ENCODE measurements at places on chromosomes 13 and 19.
A peak's percentile ranks its signal among the peaks of the same experiment; 100 is the strongest.

DNA sequence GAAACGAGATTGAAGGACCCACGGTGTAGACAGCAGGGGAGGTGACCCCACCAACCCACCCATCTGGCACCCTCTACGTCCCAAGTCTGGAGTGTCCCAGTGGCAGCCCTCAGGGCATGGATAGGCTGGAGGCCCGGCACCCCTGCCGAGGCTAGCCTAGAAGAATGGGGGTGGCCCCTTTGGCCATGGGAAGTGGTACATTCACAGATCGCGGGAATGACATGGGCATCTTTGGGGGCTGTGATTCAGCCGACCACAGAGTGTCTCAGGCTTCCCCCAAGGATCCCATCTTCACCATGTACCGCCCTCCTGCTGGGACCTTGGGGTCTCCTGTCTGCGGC, 11.3 kb upstream of the MKNK2 start:
- DNase-seq: no peak

DNA sequence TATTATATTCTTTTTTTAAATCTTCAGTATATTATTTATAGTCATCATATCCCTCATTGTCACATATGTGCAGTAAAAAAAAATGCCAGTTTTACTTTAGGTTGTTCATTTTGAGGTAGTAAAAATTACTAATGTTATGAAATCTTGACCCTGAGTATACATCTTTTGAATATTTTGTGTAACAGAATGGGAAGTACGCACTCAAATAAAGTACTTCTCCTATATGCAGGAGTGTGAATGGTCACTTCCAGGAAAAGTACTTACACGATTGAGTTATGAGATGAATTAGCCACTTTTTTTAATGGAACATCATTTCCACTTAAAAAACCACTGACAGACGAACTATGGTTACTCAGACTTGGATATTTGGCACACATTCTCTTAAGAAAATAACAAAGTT, 58.5 kb downstream of the C13orf42 start:
- no peak for DNase-seq

DNA sequence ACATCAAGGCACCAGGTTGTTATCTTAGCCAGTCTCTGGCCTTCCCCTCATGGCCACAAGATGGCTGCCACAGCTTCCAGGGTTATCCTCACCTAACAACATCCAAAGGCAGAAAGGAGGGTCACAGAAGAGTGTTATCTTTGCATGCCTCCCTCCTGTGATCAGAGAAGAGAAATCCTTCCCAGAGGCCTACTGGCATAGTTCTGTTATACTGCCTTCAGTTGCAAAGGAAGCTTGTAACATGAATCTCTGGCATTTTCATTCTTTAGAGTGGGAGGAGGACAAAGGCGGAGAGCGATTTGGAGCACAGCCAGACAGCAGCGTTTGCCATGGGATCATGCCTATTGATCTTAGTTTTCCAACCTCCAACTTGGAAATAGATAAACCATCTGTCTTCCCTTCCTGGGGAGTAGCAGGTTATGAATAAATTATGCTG, 135.7 kb downstream of the DNAJC15 start:
- DNase-seq: peak; percentile 19

DNA sequence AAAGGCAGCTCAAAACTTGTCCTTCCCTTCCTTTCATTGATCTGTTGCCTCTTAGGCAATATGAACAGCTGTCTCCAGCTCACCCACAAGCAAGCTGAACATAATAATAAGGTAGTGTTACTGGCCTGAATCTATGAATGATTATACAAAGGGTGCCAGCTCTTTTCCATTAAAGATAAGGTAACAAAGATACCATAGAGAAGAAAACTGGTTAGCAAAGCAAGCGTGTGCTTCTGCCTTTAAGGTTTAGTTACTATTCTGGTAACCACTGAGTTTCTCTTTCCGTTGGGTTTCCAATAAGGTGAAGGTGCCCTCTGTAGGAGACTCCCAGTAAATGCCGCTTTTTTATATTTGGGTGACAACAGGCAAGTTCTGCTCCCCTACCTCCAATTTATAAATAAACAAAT, 12.1 kb upstream of the DACH1 start:
- DNase-seq: peak; percentile 11

DNA sequence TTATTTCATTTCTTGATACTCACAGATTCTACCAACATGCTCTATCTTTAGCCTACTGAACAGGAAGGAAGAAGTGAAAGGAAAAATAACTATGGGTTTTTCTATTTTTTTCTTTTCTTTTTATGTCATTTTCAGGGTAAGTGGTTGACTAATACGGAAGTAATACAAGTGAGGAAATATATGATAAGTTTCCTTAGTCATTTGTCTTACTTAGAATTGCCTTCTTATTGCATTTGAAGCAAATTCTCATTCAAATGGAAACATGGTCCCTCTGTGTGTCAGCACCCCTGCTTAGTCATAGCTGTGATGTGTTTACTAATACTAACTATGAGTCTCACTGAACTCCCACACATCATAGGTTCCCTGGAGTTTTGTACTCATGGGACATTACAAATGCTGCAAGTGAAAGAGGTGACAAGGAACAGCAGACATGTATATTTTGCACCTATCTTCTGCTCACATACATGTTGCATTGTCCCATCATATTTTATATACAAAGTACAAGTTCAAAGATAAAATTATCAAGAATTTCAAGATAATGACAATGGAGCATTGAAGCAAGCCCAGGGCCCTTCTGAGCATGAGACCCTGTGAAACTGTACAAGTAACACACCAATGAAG, 60.1 kb downstream of the DCT start:
- no peak for DNase-seq

GRCh38 chr13:78078168-78078567, 159.5 kb upstream of the EDNRB start:
- no peak for DNase-seq

- DNase-seq: no peak
Measured at GRCh38 chr19:8575467-8575997, 1.7 kb downstream of the MYO1F start.

GRCh38 chr19:9991425-9992191, 18.7 kb downstream of the COL5A3 start:
- no peak for DNase-seq

DNA sequence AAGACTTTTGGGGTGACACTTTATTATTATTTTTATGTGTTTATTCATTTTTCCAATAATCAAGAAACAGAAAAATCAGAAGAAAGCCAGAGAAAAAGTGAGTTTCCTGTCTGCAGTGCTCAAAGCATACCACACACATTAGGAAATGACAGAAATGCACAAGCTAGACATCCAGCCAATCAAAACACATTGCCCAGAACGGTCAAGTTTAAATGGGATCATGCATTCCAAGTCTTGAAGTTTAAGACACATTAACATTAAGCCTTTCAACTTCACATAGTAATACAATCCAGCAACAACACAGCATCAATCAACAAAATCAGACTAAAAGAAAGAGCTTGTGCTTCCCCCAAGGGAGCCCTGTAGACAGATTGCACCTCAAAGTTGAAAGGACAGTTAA, 28.7 kb upstream of the MEDAG start:
- DNase-seq: no peak

DNA sequence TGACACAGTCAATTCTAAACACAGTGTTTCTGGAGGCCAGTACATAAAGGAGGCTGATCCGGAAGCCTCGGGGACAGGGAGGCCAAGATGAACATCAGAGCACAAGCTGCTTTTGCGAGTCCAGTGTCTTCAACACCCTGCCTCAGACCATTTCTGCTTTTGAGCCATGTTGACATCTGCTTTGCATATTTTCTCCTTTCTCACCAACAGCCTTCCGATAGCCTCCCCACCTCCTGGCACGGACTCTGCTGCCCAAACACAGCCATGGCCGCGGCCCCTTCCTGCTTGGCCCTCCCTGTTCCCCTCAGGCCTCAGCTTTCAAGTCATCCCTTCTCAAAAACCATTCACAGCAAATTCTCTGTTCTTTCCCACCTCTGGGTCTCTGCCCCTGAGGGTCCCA, 3.6 kb downstream of the LRRC25 start:
- DNase-seq: no peak

GRCh38 chr13:40207001-40207478, 459.4 kb downstream of the FOXO1 start:
- DNase-seq: no peak

- no peak for DNase-seq
Measured at GRCh38 chr13:109735436-109735966, 50.9 kb downstream of the IRS2 start.

- no peak for DNase-seq
Measured at GRCh38 chr13:51769455-51770127, 34.4 kb downstream of the DHRS12 start.
